ENCODE measurements at places on chromosomes 13 and 19.

DNA sequence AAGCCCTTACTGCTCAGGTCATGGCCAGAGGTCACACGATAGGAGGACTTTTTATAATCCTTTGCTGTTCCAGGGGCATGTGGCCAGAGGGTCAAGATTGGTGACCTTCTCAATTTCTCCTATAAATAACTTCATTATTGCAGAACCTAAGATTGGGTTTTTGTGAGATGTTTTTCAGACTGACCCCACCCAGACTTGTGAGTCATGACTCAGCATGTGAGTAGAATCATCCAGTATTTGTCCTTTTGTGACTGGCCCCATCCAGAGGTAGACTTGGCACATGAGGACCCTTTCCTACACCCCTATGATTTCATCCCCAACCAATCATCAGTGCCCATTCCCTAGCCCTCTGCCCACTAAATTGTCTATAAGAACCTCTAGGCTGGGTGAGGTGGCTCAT, 84.5 kb upstream of the ABCC4 start:
- DNase-seq = no peak

- no peak for DNase-seq
These were observed 12.1 kb upstream of the CEACAM3 start for GRCh38 chr19:41784312-41784711.

- no peak for DNase-seq
These were observed 23.3 kb upstream of the POSTN start for GRCh38 chr13:37621811-37622361.

- no peak for DNase-seq
These were observed 16.1 kb upstream of the SIGLEC6 start for GRCh38 chr19:51547397-51548212.

GRCh38 chr19:2060884-2061494, 9.9 kb upstream of the MKNK2 start:
- DNase-seq = peak; percentile 80

GRCh38 chr13:43769529-43769928, 17.2 kb downstream of the ENOX1 start:
- DNase-seq = no peak

DNA sequence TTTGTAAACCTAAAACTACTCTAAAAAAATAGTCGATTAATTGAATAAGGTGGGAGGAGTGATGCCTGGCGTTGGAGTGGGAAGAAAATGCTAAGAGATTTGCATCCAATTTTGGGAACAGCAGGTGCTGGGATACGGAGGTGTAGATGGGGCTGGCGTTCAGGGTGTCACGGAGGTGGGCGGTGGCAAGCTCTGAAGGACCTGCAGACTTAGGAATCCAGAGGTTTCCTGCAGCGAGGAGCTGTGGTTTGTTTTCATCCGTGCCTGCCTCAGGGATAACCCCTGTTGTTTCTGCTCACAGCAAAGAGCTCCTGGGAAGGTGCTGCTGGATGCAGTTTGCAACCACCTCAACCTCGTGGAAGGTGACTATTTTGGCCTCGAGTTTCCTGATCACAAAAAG, 166.4 kb upstream of the RNF113B start:
- DNase-seq = no peak

DNA sequence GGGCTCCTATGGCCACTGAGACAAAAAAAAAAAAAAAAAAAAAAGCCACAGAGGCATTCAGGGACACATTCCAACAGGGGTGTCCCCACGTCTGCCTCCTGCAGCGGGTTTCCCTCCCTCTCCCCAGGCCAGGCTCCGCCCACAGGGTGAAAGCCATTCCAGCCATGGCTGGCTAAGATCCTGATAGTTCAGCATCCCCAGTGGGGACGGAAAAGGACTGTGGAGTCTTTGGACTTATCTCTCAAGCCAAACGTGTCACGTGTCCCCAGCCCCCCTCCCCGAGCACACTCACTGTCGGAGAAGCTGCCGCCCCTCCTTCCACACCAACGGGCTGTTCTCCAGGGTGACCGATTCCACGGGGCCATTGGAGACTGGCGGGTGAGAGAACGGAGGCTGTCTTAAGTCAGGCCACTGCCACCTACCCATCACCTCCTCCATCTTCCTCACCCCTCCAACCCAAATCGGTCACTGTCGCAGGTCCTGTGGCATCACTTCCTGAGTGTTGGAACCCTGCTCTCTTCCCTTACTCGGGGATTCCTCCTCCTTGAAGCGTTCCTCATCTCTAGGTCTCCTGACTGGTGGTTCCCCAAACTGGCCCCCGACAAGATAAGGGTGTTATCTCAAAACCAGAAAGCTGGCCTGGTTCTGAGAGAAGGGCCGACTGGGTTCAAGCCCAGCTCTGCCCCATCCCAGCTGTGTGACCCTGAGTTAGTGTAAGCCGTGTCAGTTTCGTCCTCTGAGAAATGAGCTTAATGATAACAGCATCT, 9.1 kb upstream of the FKRP start:
- no peak for DNase-seq

DNA sequence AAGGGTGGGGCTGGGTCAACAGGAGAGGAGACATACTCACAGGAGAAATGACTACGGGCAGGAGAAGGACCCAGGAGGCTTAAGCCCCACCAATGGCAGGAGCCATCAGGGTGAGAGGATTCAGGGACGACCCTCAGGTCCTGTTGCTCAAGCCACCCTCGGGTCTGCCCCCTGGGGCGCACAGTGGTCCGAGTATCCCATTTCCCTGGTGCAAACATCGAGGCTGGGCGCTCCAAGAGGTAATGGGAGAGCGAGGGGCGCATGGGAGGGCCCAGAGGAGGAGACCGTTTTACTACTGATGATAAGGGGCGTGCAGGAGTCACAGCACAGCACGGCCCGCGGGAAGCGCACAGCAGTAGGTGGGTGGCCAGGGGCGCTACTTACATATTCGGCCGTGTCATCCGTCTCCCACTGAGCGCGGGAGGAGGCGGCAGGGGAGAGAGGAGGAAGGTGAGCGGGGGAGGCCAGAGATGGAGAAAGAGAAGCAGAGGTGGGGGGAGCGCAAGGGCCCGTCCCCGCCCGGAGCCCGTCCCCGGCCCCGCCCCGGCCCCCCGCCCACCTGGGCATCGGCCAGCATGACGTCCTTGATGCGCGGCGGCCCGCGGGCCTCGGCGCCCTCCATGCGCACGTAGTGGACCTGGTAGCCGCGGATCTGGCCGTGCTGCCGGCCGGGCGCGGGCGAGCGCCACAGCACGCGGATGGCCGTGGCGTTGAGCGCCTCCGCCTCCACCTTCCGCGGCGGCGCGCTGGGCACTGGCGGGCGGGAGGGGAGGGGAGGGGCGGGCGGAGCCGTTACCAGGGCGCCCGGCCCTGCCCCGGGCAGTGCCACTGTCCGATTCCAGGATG, 111.5 kb downstream of the PTPRS start:
- no peak for DNase-seq

DNA sequence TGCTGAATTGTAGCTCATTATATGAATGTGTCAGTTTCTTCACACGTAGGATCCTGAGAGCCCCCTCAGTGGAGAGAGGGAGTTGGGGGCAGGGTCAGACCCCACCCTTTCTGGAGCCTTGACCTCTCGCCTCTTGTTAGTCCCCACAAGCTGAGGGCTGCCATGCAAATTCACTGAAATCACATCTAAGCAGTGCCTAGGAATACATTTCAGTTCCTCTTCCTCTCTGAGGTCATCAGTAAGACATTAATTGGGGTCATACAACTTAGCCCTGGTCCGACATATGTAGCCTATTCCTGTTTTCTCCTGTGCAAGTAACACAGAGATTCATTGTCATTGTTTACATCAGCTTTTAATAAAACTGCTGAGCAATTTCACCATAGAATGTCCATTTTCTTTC, 30.0 kb downstream of the MYO9B start:
- DNase-seq = no peak

- no peak for DNase-seq
These were observed 176.2 kb downstream of the FOXO1 start for GRCh38 chr13:40490086-40490758.

GRCh38 chr19:3033595-3034405, 4.7 kb upstream of the TLE2 start:
- no peak for DNase-seq

DNA sequence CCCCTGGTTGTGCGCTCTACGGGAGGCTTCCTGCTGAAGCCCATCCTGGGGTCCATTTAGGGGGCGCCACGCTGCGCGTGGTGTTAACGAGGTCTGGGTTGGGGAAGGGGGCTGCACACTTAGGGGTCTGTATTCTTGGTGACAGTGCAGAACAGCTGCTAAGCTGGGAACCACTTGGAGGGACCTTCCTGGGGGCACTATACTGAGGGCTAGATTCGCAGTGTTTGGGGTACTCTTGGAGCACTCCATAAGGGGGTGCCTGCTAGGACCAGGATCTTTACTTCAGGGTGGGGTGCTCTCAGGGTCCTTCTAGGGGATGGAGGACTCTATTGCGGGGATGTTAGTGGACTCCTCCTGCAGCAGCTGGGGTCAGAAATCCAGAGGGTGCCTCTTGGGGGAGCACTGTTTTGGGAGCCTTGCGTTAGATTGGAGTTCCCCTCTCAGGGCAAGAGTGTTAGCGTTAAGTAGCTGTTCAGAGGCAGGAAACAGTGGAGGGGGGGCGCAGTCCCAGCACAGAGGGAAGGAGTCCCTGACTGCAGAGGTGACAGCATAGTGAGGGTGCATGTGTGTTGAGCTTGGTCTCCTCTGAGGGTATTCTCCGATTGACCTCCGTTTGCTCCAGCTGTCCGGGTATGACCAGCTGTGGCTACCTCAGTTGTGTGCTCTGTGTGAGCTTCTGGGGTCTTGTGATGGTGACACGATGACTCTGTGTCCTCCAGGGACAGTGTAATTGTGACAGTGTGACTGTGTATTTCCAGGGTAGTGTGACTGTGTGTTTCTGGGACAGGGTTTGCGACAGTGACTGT, 1.1 kb downstream of the PDE4A start:
- no peak for DNase-seq

DNA sequence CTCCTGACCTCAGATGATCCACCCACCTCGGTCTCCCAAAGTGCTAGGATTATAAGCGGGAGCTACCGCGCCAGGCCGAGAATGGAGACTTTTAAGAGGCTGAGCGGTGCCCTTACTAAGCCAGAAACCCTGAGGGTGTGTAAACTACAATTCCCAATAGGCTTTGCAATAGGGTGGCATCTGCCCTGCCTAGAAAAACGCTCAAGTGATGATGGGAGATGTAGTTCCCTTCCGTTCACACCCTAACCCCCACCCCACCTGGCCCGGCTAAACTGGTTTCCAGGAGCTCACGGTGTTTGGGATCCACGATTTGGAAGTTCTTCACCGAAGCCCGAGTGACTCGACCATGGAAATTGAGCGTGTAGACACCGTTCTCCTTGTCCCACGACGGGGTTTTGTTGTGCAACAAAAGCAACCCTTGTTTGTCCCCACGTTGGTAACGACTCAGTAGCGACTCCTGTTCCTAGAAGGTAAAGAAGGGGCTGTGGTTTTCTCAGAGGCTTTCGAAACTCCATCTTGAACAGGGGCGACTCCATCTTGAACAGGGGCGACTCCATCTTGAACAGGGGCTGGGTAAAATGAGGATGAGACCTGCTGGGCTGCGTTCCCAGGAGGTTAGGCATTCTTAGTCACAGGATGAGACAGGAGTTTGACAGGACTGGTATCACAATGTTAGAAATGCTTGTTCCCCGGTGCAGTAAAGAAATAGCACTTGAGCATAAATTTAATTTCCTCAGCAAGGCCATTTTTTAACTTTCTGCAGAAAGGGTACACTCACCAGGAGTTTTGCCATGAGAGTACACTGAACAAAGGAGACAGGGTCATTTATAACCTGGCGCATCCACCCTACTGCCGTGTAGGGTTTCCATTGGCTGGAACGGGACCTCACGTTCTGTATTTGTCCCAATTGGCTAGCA, 9.8 kb downstream of the PPP1R15A start:
- DNase-seq = peak; percentile 28

GRCh38 chr19:51511353-51511752, 9.8 kb upstream of the SIGLEC12 start:
- no peak for DNase-seq

- no peak for DNase-seq
These were observed 574.2 kb downstream of the PCDH9 start for GRCh38 chr13:66655847-66656454.

- peak; percentile 36 for DNase-seq
These were observed 28.8 kb upstream of the RCBTB2 start for GRCh38 chr13:48561466-48562235.

GRCh38 chr13:92833071-92833470, 393.5 kb upstream of the GPC6 start:
- no peak for DNase-seq

- DNase-seq = no peak
These were observed 170.0 kb downstream of the TNFSF13B start for GRCh38 chr13:108439556-108439955.

GRCh38 chr13:78596736-78597601, 6.4 kb downstream of the POU4F1 start:
- no peak for DNase-seq

GRCh38 chr13:41563341-41563983, 106.1 kb downstream of the RGCC start:
- DNase-seq = no peak

GRCh38 chr19:6527893-6528543, 2.8 kb upstream of the TNFSF9 start:
- no peak for DNase-seq

DNA sequence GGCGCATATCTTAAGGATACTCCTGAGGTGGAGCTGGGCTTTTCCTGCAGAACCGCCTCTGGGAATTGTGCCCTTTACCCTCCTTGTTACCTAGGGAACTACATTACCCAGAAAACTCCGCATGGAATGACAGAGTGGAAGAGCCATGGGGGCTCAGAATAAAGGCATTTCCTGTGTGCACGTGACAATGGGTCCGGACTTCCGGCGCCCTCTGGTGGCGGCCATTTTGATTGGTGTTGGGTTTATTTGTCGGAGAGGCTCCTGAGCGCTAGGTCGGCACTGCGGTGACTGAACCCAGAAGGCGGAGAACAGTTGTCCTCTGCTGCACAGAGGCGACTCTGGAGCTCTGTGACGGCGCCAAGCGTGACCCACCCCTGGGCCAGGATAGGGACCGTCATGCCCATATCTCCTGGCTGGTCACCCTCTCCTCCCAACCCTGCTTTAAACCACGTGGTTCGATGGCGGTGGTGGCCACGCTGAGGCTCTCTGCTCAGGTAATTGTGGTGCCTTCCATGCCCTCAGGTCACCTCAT, at the start of gene ZNF587B:
ZNF587B (plus strand) TSS at position 229 of the 532 bp plus-strand sequence; CDS start at position 459, 230 bp downstream.
- no peak for DNase-seq

- no peak for DNase-seq
These were observed 2.8 kb downstream of the PCDH9 start for GRCh38 chr13:67227131-67227983.

DNA sequence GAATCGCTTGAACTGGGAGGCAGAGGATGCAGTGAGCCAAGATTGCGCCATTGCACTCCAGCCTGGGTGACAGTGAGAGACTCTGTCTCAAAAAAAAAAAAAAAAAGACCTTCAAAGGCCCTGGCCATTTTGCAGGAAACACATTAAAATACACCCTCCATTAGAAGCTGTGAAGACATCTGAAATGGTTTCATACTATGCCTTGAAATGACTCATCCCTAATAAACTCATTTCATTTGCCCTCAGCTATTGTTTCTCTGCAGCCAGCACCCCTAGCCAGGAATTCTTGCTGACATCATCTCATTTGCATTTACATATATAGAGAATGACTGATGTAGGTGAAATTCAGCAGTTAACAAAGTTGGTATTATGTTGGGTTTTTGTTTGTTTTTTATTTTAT, 8.7 kb downstream of the EML2 start:
- peak; percentile 48 for DNase-seq

- no peak for DNase-seq
These were observed 30.2 kb downstream of the MEIS3 start for GRCh38 chr19:47389150-47389556.
